Stimulated activated CD4-positive, alpha-beta T cell treated with anti-CD3 and anti-CD28 coated beads, TNF-alpha, amount 100 ng/mL, for 4 hours (primary cell): ENCODE measurements at places on chromosomes 1 and 21.

DNA sequence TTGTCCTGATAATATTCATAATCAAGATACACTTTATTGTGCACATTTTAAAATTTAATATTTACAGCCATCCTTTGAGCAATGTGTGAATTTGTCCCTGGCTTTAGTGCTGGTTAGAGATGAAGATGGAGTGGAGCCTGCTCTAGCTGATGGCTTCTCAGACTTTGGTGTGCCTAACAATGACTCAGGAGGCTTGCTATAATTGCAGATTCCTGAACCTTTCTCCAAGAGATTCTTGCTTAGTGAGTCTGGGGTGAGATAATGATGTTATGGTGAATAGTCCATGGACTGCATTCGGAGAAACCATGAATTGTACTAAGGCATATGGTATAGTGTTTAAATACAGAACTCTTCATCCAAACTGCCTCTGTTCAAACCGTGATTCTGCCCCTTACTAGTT, 307.1 kb downstream of the PAPPA2 start:
- DNase-seq = no peak

GRCh38 chr1:164774819-164775654, 216.1 kb downstream of the PBX1 start:
- DNase-seq = no peak

- no peak for DNase-seq
Measured at GRCh38 chr1:99726818-99727217, 39.6 kb downstream of the FRRS1 start.

- DNase-seq = no peak
Measured at GRCh38 chr1:41799723-41800122, 119.0 kb downstream of the HIVEP3 start.

DNA sequence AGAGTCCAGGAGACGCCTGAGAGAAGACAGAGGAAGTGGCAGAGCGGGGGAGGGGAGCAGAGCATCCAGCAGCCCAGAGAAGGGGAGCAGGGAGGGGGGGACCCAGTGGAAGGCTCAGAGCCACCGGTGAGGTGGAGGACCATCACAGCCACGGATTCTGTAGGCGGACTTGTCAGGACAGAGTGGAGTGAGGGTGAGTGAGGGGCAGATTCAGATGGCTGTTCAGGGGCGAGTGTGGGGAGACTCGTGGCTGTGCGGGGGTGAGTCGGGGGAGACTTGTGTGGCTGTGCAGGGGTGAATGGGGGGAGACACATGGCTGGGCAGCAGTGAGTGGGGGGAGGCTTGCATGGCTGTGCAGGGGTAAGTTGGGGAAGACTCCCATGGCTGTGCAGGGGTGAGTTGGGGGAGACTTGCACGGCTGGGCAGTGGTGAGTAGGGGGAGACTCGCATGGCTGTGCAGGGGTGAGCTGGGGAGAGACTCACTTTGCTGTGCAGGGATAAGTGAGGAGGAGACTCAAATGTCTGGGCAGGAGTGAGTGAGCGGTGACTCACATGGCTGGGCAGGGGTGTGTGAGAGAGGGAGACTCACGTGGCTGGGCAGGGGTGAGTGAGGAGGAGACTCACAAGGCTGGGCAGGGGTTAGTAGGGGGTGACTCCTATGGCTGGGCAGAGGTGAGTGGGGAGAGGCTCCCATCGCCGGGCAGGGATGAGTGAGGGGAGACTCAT, 56.8 kb upstream of the ABCG1 start:
- no peak for DNase-seq

GRCh38 chr1:77830946-77831345, 51.5 kb downstream of the MIGA1 start:
- DNase-seq = no peak

DNA sequence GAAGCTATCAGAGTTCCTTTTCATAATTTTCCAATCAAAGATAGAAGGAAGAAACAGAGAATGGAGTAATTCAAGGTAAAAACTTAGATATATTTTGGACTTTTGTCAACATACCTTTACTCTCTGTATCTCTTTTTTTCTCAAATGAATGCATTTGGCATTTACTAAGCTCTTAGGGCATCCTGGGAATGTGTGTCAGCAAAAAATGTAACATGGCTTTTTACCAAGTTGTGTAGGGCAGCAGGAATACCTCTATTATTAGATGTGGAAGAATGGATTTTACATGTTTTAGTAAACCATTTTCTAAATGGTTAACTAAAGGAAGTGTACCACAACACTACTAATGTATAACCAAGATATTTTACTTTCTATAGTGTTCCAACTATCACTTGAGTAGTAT, 4.2 kb upstream of the COL11A1 start:
- DNase-seq = no peak

- no peak for DNase-seq
Measured at GRCh38 chr1:171754353-171754705, 12.5 kb upstream of the VAMP4 start.

DNA sequence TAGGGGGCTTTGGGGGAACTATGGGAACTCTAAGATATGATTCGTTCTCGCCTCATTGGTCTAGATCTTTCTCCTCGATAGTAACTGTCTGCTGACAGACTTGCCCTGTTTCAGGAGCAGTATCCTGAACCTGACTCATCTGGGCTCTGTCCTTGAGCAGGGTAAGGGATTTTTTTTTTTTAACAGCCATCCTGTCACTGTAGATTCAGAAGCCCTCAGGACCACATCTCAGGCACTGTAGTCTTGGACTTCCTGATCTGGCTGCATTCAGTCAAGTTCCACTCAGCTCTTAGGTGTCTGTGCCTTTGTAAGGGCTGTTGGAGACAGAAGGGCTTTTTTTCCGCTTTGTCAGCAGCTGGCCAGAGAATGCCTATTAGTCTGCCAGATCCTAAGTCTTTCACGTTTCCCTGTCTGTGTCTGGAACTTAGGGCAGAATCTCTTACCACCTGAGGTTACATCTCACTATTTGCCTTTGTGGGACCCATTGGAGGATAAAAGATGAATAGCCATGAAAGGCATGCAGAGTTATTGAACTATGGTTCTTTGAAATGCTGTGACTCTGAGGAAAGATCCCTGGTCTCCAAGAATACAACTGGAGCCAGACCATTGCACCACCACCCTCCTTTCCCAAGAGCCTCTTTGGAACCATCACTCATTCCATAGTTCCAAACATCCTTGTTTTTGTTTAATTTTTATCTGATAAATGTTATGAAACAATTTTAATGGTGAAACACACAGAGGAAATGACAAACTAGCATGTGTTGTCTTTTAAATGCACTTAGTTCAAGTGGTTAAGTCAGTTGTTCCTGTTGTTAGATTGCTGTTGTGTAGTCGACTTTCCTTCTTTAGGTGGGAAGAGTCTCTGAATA, 49.7 kb upstream of the MACF1 start:
- no peak for DNase-seq

DNA sequence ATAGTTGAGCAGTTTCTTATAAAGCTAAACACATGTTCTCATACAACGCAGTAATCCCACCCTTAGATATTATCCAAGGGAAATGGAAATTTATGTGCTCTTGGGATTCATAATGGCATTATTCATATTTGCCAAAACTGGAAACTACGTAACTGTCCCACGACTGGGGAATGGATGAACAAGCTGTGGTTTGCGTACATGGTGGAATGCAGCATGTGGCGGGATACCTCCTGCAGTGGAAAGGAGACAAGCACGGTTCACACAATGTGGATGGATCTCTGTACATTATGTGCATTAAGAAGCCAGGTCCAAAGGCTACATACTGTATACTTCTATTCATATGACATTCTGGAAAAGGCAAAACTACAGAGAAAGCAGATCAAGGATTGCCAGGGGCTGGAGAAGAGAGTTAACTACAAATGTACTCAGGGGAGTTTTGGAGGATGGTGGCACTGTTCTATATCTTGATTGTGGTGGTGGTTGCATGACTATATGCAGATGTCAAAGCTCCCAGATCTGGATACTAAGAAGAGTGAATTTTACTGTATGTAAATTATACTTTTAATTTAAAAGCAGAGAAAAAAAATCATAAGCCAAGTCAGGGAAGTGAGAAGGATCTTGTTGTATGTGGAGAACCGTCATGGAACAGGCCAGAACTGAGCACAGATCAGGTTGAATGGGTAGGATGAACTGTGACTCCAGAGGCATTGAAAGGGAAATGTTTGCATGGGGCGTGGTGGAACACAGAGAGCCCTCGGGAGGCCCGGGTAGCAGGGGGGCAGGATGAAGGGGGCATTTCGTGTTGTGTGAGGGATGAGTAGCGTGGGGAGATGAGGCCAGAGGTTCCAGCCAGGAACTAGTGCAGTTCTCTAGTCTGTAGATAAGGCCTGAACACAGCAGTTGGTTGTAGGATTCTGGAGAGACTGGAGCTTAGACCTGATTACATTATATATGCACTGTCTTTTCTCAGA, 90.7 kb downstream of the GALNT2 start:
- DNase-seq = no peak

- DNase-seq = no peak
Measured at GRCh38 chr1:24409535-24409934, 4.0 kb downstream of the STPG1 start.

DNA sequence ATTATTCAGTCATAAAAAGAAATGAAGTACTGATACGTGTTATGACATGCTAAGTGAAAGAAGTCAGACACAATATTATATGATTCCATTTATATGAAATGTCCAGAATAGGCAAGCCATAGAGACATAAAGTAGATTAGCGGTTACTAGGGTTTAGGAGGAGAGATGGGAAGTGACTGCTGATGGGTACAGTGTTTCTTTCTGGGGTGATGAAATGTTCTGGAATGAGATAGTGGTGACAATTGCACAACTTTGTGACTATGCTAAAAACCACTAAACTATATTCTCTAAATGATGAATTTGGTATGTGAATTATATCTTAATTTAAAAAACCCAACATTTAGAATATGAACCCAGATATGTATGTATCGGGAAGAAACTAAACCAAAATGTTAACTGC, 27.6 kb downstream of the IPP start:
- DNase-seq = no peak

- no peak for DNase-seq
Measured at GRCh38 chr1:205458777-205459566, 3.1 kb upstream of the BLACAT1 start.

DNA sequence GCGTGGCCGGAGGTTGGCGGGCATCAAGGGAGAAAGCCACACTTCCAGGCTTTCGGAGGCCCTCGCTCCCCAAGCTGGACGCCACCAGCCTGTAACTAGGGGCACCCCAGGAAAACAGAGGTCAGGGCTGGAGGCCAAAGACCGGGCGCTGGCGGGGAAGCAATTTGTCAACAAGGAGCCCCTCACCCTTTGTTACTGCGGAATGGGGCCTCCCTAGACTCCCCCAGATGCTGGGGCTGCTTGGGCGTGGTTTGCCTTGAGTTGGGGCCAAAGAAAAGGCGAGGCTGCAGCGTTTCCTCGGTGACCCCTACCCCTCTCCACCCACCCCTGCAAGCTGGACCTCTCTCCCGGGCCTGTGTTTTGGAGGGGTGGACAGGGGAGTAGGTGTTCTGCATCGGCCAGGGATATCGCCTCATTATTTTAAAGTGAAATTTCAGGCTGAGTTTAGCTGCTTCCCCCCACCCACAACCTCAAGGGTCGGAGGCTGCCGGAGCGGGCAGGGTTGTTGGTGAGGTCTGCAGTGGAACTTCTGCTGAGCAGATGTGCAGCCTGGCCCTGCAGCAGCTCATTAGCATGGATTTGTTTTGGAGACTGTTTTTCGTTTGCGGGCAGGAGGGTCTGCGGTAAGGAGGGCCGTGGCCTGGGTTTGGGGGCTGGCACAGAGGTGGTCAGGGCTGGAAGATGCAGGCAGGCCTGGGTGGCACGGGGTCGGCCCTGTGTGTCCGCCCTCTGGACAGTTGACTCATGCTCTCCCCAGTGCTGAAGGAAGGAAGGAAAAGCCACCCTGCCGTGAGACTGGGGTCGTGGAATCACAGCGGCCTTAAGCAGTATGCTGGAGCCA, 1.5 kb downstream of the NBL1 start:
- DNase-seq = no peak

DNA sequence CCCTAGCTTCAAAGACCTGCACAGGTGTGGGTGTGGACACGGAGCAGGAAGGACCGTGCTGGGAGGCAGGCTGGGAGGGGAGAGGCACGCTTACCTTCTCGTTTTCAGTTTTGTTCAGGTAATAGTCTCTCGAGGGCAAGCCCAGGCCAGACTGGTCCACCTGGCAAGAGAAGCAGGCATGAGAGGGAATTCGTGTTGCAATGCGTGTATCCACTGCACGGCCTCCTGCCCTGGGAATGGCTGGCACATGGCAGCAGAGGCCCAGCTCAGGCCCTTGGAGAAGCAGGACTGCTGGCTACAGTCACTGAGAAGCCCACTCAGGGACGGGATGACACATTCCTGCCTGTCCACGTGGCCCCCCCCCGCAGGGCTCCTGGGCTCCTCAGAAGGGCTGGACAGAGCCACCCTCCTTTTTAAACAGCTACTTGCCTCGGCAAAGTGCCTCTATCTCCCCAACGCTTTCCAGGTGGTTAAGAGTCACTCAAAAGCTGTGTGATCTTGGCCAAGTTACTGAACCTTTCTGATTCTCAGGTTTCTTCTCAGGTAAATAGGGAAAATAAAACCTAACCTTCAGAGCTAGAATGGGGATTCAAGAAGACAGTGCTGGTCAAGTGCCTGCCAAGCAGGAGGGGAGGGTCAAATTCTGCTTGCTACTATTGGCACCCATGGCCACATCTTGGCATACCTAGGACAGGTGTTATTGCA, 32.7 kb downstream of the ECE1 start:
- DNase-seq = no peak

DNA sequence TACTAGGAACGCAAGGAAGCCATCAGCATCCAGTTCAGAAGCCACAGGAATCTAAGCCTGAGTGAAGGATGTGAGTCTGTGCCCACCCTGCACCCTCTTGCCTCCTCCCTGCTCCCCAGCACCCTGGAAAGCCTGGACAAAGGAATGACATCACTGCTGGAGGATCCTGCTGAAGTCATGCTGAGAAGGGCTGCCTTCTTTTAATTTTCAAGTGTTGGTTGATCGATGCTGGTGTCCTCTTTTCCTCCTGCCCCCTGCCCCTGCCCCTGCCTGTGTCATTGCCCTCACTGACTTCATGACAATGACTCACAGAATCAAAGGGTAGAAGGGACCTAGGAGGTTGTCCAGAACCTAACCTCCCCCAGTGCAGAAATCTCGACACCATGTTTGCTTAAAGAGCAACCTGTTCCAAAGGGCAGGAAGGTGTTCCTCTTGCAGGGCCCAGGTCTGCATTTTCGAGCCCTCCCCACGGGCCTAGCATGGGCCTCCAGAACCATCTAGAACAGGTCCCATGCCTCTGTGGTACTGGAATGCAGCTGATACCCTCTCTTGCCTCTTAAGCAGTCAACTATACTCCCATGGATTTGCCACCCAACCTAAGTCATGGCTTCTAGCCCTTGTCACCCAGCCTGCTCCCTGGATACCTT, 9.6 kb downstream of the DHRS3 start:
- DNase-seq = no peak
